ENCODE measurements at places on chromosomes 2 and 18. TPM values are rescaled to one million over a fixed set of nuclear protein-coding genes. Genes with fewer than 3 reads are reported as not detected.

The TXNDC9 gene
- 65.2 TPM for total RNA-seq

The ALPP gene
- not detected for total RNA-seq

The LRRC30 gene
- not detected for total RNA-seq

The IL1F10 gene
- 0.34 TPM for total RNA-seq

The IL1B gene
- 257 TPM for total RNA-seq

Data from nasal cavity respiratory epithelium epithelial cell of viscerocranial mucosa (primary cell).